ENCODE measurements at places on chromosomes 2 and 18.
A peak's percentile ranks its signal among the peaks of the same experiment; 100 is the strongest.

DNA sequence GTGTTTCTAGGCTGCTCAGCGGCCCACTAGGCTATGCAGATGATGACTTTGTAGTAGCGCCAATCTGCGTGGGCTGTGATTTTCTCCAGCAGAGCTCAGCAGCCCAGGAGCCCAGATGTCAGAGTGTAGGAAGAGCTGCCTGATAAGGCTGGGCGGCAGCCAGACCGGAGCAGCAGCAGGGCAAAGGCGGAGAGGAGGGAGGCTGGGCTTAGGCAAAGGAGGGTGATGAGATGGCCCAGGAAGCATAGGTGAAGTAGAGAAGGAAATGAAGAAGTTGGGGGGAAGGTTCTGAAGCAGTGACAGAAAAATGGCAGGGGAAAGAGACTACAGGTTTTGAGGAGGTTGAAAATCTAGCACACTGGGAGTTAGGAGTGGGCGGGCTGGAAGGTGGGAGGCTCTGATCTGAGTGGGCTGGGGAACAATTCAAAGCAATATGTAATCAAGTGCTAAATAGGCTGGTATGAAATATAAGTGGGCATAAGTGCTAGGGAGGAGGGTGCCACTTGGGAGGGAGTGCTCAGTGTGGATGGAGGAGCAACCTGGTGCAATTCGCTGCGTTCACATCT, 50.6 kb upstream of the STPG4 start:
- DNase-seq, result no peak

DNA sequence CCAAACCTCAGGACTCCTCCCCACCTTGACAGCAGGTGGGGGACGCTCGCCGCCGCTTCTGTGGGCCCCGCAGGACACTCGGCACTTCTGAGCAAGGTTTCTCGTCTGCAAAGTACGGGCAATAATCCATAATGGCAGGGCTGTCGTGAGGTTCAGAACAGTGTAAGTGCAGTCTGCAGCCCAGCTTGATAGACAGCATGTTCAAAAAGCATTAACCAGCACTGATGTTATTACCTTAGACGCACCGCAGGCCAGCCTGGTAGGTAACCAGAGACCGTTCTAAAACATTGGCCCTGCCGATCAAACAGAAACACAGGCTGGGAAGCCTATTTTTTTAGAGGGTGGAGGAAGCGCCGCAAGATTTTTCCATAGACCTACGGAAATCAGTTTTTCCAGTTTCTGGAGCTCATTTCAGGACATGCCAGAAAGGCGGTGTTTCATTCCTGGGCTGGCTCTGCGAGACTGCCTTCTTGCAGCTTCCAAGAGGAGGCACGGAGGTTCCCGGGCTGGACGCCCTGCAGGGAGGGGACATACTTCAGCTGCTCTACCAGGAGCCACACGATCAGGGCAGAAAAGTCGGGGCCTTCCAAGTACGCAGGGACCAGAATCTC, 148.7 kb downstream of the TPO start:
- DNase-seq, result no peak

- DNase-seq, result no peak
These were observed 10.6 kb downstream of the DGUOK start for GRCh38 chr2:73937103-73937885.

DNA sequence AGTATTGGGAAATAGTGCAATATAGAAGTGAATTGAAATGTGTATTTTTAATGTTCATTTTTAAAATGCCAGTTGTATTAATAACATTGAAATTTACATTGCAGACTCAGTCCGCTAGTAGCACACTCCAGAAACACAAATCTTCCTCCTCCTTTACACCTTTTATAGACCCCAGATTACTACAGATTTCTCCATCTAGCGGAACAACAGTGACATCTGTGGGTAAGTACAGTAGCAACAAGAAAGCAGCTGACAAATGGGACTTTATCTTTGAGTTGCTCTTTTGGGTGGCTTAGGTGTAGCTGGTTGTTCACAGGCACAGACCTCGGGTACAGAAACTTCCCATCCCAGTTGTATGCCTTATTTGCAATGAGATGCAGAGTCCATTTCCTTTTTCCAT, 118.2 kb upstream of the IL1R2 start:
- DNase-seq, result no peak

DNA sequence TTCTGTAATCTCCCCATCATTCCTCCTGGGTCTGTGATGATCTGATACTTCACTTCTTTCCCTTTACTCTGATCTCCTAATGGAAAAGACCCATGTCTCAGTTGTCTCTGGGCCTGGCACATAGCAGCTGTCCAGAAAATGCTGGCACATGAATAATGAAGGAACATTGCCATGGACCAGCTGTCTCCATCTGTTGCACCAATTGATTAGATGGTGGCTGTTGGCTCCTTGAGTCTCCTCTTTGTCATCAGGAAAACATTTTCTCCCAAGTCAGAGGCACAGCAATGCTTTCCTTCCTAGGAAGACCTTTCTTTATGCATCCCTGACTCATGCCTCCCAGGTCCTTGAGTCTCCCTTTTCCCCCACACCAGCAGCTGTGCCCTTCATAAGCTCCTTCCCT, 286.2 kb upstream of the CXCR4 start:
- DNase-seq, result no peak

DNA sequence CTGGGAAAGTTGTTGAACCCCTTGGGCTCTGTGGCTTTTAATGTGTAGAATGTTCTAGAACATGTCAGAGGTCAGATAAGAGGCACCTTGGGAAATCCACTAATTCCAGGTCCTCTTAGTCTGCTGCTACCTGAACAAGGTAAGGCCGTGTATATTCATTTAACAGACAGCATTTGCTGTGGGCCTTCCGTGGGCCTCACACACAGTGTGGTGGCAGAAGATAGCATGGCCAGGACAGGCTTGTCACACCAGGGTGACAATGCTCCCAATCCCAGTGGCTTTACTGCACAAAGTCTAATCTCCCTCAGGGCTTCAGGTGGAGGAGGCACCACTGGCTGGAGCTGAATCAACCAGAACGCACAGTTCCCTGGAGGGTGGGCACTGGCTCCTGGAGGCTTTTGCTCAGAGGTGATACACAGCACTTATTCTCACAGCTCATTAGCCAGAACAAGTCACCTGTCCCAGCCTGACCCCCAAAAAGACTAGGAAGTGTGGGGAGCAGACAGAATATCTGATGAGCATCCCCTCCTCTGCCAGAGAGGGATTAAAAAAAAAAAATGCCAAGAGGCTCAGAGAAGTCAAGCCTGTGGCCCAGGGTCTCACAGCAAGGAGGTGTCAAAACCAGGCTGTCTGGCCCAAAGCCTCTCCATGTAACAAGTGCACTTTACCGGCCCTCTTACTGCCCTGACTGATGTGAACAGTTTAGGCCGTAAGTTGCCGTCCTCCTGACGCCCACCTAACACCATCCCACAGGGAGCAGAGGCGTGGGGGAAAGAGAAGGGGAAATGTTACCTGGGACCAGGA, 216.9 kb upstream of the RAB6C start:
- no peak for DNase-seq

GRCh38 chr18:75269124-75269680, 58.6 kb downstream of the TSHZ1 start:
- no peak for DNase-seq

DNA sequence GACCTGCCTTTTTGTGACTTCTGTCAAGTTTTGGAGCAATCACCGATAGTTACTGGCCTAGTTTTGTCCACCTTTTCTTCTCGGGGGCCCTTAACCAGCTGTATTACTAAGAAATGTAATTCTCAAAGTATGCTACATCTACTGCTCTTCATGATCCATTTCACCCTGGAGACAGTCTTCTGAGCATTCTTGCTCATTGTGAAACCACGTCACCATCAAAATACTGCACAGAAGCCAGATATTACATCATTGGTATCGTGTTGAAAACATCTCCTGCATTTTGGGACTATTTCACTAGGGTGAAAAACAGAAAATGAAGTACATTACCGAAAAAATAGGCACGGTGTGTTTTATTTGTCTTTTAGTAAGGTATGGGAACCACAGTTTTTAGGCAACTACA, 11.7 kb downstream of the LYPD6B start:
- no peak for DNase-seq

DNA sequence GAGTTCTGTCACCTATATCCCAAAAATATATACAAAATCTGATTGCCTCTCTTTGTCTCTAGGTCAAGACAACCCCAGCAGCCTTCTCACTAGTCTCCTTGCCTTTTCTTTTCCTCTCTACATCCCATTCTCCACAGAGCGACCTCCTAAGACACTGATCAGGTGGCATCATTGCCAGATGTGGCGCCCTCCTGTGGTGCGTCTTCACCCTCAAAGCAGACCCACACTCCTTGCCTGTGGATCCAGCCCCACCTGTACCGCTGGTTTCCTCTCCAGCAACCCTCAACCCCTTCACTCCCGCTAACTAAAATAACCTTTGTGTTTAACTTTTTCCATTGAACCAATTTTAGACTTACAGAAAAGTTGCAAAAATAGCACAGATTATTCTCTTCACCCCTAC, 273.3 kb downstream of the GLI2 start:
- DNase-seq, result no peak

DNA sequence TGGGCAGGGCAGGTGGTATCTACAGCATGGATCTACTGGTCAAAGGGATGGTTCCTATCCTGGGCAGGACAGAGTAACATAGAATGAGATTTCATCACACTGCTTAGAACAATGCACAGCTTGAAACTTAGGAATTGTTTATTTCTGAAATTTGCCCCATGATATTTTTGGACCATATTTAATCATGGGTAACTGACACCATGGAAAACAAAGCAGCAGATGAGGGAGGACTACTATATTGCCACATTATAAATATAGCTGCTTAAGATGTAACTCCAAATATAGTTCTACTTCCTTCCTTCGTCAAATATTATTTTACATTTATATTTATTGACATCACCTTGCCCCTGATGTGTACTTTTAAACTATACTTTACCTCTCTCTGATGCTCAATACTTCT, 254.7 kb downstream of the PTPRM start:
- DNase-seq, result no peak

- DNase-seq, result no peak
These were observed 300.0 kb upstream of the HS6ST1 start for GRCh38 chr2:128618642-128619041.

DNA sequence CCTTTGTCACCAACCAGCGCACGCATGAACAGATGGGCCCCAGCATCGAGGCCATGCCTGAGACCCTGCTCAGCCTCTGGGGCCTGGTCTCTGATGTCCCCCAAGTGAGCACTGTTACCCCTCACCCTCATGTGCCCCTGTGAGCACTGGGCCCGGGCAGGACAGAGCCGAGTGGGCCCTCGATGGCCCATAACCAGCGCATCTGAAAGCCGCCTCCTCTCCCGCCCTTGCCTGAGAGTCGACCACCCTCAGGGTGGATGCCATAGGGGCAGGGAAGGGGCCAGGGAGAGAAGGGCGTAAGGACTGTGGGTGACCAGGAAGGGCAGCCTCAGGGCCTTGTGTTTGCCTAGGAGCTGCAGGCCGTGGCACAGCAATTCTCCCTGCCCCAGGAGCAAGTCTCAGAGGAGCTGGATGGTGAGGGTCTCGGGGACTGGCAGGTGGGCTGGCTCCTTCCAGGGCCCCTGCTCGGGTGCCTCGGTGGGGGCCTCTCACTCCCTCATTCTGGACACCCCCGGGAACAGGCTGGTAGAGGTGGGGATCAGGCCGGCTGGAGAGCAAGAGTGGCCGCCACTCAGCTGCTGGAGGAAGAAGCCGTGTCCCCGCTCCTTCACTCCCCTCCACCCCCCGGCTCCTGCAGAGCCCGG, 2.1 kb downstream of the PROM2 start:
- DNase-seq, result no peak

DNA sequence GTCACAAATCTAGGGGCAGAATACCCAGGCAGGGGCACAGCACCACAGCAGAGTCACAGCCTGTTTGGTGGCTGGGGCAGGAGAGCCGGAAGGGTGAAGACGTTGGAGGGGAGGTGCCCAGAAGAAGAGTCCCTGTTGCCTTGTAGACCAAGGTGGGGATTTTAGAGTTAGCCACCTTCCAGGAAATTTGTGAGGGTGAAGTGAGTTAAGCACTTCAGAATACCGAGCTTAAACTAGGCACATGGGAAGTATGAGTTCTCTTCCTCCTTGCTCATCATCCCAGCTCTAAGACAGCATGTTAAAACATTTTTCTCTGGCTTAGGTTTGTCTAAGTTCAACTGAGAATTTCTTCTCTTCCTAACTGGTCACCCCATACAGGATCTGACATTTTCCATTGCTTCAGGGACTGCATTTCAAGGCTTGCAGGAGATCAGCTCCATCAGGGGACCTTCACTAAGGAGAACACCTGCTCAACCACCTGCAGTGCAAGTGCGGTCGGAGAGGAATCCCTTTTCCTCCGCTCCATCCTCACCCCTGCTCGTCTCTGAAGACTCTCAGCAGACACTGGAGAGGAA, 26.5 kb upstream of the PHLPP1 start:
- DNase-seq, result no peak

GRCh38 chr2:9668687-9669345, 38.0 kb upstream of the YWHAQ start:
- DNase-seq, result peak; percentile 60

- no peak for DNase-seq
These were observed 49.5 kb downstream of the ATL2 start for GRCh38 chr2:38327580-38327979.

DNA sequence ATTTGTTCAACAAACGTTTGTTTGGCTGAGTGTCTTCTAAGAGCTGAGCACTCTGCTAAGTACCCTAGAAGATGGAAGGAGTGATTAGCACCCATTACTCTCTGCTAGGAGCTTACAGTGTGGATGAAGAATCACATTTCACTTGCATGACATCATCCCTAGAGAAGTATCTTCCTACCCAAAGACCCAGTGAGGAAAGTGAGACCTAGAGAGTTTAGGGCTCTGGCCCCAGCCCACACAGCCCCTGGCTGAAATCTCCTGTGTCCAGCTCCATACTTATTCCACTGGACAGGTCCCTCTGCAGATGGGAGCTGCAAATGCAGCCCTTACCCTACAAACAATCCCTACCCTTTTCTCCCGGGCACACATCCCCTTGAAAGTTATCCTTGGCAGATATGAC, 26.8 kb upstream of the EPAS1 start:
- DNase-seq, result no peak

DNA sequence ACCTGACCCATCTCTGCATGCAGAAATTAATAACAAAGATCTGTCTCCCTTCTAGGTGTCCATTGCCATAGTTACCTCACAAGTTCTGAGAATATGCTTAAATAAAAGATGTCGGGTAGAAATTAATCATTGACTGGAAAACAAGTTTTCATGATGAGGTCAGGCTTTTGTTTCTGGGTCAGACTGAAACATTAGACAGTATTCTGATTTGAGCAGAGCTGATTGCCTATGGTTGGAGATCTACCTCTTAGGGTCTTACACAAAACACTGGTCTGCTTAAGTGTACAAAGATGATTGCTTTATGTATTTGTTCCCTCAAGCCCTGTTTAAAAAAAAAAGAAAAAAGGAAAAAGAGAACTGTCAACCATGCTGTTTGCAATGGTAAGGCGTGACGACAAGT, 956.4 kb downstream of the CPS1 start:
- no peak for DNase-seq

All from NCI-H1436 treated with DMSO at 0.1 percent for 48 hours (cell line).